Uterus (tissue), 4 donors: ENCODE measurements at places on chromosomes 1 and 21. TPM values are rescaled to one million over a fixed set of nuclear protein-coding genes. Genes with fewer than 3 reads are reported as not detected.

The DESI2 gene
- total RNA-seq, result 16.7 TPM

The EXTL1 gene
- 2.7 TPM for total RNA-seq

The SLC5A9 gene
- total RNA-seq, result not detected

DNA sequence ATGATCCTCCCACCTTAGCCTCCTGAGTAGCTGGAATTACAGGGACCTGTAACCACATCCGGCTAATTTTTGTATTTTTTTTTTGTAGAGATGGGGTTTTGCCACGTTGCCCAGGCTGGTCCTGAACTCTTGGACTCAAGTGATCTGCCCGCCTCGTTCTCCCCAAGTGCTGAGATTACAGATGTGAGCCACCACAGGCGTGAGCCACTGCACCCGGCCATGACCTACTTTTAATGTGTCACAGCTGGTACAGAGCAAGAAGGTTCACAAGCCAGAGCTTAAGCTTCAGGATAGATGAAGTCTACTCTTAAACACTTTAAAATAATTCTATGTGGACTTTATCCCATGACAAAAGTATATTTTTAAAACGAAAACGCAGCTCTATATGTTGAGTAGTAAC is 23.6 kb downstream of the ACBD3 start:
- DNase-seq, result no peak

The MCM3AP gene
- 128 TPM for total RNA-seq

DNA sequence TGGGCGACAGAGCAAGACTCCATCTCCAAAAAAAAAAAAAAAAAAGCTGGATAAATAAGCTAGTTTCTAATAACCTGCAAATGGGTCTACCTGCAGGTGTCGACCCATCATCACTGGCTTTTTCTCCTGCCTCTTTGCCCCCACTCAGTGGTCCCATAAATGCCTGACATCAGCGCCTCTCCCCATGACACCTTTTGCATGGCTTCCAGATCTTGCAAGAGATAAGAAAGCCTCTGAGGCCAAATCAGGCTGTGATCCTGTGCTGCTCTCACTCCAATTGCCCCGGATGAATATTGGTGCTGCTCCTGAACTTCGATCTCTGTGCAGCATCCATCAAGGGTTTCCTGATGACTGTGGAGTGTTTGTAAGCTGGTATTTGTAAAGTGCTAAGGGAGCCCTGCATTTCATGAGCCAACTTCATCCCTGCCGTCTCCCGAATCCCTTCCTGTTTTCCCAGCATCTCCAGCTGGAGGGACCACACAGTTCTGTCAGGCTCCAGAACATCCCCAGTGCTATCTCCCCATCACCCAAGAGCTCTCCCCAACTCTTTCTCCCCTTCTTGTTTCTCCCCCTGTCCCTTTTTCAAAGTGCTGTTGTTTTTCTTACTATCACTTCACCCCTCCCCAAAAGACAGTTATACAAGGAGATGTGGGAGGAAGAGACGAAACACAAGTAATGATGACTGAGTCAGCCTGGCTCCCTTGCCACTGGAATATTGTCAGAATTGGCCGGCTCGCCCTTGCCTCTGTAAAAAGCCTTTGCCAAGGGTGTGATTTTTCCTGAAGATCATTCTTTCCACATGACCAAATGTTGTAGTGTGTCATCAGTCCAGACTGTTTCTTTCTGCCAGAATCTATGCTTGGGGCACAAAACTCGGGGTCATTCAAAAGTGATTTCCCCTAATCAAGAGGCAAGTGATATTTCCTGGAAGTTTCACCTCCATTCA is 2.8 kb upstream of the EFHD2 start:
- peak; percentile 76 for DNase-seq

- DNase-seq, result no peak
These were observed 349.5 kb downstream of the TGFB2 start for GRCh38 chr1:218694636-218695035.

GRCh38 chr1:97599447-97599846 is 321.4 kb downstream of the DPYD start:
- no peak for DNase-seq

The RUNX1 gene
- total RNA-seq, result 9.0 TPM

DNA sequence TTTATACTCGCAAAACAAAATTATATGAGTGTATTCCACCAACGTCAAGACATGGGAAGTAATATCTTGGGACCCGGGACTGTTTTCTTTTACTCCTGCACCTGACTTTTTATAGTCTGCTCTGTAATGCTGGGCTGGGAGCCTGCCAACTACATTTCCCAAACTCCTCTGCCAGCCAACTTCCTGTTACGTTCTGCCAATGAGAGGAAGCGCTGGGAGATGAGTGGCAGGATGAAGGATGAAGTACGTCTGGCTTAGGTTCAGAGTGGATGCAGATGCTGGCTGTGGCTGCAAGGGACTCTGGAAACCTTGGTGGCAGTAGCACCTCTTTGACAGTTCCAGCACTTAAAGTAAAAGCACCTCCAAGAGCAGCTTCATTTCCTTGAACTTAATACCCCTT is 59.6 kb downstream of the USP24 start:
- no peak for DNase-seq
